ENCODE measurements at places on chromosomes 2 and 18.

- DNase-seq, result no peak
These were observed 201.2 kb downstream of the CBLN2 start for GRCh38 chr18:72342933-72343332.

DNA sequence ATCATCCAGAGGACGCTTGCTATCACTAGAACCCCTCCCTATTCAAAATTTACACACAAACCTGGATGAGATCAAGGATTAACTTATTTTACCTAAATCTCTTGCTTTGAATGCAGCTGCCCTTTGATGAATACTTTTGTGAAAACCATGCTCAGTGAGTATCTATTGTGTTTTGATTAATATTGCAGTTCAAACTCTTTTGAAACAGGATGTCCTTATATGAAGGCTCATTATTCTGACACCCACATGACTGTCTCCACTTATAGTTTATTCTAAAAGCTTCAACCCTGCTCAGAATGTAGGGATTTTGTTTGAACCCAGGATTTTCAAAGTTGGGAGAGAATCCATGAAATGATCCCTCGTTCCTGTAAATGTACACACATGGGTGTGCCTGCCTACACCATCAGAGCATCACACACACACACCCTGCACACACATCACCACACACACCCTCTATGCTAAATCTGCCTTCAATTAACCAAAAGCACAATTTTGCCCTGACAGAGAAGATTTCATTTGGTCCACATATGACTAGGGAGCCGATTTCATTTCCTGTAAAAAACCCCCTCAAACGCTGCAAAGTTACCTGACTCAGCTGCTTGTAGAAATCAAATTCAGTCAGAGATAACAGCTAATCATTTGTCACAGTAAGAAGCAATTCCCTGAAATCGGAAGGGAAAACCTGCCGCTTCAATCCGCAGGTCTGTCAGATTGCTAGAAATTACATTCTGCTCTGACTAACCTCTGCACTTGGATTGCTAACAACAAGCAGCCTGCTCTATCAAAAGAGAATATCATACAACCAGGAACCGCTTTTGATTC lies 65.2 kb downstream of the ZEB2 start:
- peak; percentile 72 for DNase-seq

GRCh38 chr2:42371611-42372473 lies 10.8 kb upstream of the COX7A2L start:
- DNase-seq, result no peak

DNA sequence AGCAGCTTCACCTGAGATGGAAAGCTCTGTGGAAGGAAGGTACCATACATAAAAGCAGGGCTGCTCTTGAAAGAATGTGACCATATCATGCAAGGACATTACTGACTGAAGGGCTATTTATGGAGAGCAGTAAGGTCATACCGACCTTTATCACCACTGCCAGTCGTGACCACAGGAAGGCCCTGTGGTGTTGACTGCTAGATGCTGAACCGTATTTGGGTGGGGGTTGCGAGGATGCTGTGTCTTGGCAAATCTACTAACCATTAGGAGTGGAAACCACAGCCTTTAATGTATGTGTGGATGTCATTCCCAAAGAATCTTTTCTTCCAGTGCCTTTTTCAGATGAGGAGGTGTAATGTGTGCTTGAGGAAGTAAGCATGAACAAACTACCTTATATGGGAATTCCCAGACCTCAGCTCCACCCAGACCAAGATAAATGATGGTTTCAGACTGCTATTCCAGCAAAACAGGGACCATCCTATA lies 60.8 kb downstream of the LIMS1 start:
- DNase-seq, result no peak

GRCh38 chr18:56238576-56238975 lies 399.8 kb downstream of the TXNL1 start:
- peak; percentile 56 for DNase-seq

DNA sequence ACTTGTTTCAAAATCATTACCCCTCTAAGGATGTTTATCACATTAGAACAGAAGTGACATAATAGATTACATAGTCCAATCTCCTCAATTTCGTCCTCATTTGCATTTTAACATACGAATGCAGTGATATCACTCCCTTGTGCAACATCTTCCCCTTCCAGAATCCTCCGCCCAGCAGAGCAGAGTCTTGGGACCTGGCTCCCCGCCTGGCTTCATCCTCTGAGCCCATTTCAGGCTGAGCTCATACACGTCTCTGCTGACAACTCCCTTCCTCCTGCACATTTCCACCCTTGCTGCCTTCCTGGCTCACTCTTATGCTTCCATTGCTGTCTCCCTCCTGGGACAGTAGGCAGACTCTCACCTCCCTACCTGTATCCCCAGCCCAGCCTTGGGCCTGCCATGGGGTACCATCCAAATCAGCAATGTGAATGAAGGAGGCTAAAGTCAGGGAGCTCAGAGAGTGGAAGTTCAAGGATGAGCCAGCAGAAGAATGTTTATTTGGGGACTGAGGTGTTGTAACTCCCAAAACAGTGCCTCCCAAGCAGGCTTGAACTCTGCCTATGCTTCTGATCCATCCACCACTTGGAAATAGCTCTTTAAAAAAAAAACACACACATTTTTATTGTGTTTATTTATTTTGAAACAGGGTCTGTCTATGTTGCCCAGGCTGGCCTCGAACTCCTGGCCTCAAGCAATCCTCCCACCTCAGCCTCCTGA lies 165.2 kb downstream of the TMEM200C start:
- no peak for DNase-seq

DNA sequence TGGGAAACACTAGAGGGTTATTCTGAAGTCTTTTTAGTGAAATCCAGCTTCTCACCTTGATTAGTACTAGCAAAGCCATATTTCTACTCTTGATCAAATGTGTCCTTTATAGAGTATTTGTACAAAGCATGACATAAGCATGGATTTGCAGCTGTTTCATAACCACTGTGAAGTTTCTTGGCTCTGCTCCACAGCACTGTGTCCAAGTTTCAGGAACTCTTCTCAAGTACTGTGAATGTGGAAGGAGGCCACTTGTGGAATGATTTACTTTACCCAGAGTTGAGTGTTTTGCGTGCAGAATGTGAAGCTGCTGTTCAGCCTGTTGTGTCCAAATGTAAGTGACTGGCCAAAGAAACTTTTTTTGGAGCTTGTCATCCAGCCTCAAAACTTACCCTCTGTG lies 16.2 kb upstream of the MAPRE2 start:
- no peak for DNase-seq

DNA sequence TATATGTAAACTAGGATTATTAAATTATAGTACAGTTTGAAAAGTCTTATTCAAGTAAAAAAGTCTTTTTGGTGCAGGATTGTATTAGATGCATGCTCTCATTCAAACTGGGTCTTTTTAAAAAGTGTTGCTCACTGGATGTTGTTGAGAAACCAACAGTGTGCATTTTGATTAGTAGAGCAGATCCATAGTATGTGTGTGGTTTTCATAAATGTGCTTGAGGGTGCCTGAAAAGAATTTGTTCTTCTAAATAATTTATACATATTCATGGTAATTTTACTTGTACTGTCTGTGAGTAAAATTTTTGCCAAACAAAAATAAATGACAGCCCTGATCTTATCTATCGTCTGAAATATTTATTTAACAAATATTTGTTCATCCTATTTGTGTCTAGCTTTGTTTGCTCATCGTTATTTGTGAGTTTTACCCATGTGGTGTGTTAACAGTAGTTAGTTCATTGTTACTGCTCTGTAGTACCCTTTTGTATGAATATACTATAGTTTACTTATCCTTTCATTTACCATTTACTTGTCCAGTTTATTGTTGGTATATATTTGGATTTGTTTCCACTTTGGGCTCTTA lies 50.4 kb downstream of the PTPN4 start:
- DNase-seq, result no peak

DNA sequence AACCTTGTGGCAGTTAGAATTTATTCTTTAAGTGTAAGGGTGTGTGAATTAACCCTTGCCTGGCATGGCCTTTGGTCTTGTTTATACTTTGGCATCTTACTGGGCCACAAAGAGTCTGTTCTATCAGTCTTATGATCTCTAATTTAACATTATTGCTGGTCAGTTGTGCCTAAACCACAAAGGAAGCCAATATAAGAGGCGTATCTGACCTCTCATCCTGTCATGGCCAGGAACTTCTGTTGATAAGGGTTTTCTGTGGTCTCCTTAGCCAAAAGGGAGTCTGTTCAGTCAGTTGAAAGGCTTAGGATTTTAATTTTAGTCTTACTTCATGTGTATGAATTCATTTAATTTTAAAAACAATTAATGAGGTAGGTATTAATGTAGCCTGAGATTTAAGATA lies 127.2 kb downstream of the LRRTM4 start:
- DNase-seq, result no peak

- no peak for DNase-seq
These were observed 94.9 kb upstream of the RBBP8 start for GRCh38 chr18:22838221-22838620.

GRCh38 chr2:232484628-232485347 lies 2.8 kb downstream of the ECEL1 start:
- DNase-seq, result no peak

DNA sequence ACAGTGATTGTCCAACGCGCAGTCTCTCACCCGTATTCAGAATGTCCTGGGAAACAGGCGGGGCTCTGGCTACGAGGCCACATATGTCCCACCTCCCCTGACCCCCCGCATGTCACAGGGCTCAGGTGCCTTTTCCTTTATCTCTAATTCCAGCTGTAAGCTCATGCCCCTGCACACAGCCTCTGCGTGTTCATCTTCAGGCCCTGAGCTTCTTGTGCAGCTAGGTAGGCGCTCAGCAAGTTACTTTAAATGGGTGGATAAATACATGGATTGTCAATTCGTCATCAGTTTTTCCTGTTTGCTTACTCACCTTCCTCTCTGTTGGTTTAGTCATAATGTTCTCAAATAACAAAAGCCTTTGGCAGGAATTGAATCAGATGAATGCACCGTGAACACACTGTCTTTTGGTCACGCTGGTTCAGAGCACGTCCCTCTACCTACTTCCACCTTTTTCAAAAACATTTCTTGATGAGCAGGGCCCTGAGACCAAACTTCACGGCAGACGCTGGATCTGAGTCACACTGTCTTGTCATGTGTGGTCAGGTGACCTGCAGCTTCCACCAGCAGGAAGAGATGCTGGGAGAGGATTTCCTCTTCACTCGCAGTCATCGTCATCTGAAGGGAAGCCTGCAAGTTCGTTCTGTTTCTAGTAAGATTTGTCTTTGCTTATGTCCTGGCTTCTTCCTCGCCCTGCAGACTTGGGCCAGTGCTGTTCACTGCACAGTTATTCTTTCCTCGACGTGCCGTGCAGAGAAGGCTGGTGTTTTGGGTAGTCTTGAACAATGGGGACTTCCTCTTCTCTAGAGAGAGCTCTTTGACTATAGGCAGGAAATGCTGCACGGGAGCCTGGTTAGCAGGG lies 138.1 kb downstream of the PTGR3 start:
- DNase-seq, result peak; percentile 89

- DNase-seq, result peak; percentile 49
These were observed 97.0 kb downstream of the MBP start for GRCh38 chr18:77035380-77036187.

DNA sequence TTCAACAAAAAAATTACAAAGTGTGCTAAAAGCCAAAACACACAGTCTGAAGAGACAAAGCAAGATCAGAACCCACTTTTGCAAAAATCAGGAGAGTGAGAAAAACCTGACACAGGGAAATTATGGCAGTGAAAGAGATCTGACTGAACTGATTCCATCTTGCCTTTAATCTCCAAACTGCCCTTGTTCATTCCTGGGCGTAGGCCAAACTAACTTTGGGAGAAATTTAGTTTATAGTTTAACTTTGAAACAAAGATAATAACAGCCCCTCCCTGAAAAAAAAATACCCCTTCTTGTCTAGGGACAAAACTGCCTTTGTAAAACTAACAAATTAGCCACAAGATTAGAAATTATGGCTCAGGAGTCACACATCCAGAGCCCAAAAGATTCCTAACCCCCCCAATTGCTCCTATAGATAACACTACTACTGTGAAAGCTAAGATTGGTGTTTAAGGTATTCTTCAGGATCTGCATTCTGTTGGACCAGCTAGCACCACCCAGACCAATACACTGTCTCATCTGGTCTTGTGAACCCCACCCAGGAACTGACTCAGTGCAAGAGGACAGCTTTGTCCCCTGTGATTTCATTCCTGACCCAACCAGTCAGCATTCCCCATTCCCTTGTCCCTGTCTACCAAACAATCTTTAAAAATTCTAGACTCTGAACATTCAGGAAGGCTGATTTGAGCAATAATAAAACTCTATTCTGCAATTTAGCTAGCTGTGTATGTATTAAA lies 226.1 kb upstream of the SH3BP4 start:
- no peak for DNase-seq

GRCh38 chr2:119659601-119660342 lies 19.2 kb upstream of the TMEM177 start:
- peak; percentile 62 for DNase-seq

- DNase-seq, result peak; percentile 83
These were observed 195.3 kb upstream of the HS6ST1 start for GRCh38 chr2:128513961-128514283.

DNA sequence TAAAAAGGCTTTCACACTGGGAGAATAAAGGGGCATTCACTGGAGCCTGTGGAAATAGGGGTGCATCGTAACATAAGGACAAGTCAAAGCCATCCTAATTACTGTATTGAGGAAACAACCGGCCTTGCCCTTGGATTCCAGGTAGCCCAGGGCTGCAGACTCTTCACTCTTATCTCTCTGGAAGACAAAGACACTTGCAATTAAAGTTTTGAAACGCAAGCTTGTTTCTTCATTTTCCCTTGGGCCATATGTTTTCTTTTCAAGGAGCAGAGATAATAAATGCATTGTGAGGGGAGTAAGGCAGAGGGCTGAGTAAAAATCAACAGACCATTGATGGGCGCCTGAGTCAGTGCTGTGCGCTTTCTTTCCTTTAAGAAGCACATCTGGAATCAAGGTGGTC lies 11.5 kb downstream of the TNFRSF11A start:
- DNase-seq, result no peak

- no peak for DNase-seq
These were observed 33.1 kb upstream of the POLE4 start for GRCh38 chr2:74925361-74925786.

DNA sequence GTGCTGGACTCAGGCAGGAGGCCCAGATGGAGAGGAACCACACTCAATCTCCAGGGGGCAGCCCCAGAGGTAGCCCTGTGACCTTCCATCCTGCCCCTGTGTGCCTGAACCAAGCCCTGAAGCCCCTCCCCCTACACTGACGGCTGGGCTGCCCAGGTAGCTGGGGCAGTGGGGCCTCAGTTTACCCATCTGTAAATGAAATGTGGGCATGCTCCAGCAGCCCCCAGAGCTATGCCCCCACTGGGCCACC lies 15.8 kb downstream of the CROCC2 start:
- no peak for DNase-seq

GRCh38 chr2:105235388-105236059 lies 6.0 kb upstream of the GPR45 start:
- DNase-seq, result peak; percentile 81
